Naive thymus-derived CD8-positive, alpha-beta T cell (primary cell): ENCODE measurements at places on chromosomes 2 and 18. TPM values are rescaled to one million over a fixed set of nuclear protein-coding genes. Genes with fewer than 3 reads are reported as not detected.

- H3K27ac ChIP-seq = no peak overlapping the region
- no peak overlapping the region for H3K4me3 ChIP-seq
- H3K36me3 ChIP-seq = no peaks in the 10 kb centered on the region
- DNase-seq = no peak
Measured at GRCh38 chr2:211437396-211437795, 881.0 kb downstream of the CPS1 start.

GRCh38 chr2:212843409-212844199, 305.0 kb upstream of the ERBB4 start:
- H3K4me1 ChIP-seq = no peaks in the 10 kb centered on the region
- no peak overlapping the region for H3K4me3 ChIP-seq
- H3K27me3 ChIP-seq = no peaks in the 10 kb centered on the region
- H3K27ac ChIP-seq = no peak overlapping the region

- H3K4me3 ChIP-seq = no peak overlapping the region
- no peak overlapping the region for H3K27ac ChIP-seq
- H3K27me3 ChIP-seq = no peaks in the 10 kb centered on the region
- no peaks in the 10 kb centered on the region for H3K36me3 ChIP-seq
- no peaks in the 10 kb centered on the region for H3K4me1 ChIP-seq
Measured at GRCh38 chr18:59555995-59556659, 141.1 kb downstream of the CCBE1 start.

The MOGAT1 gene
- total RNA-seq = not detected

DNA sequence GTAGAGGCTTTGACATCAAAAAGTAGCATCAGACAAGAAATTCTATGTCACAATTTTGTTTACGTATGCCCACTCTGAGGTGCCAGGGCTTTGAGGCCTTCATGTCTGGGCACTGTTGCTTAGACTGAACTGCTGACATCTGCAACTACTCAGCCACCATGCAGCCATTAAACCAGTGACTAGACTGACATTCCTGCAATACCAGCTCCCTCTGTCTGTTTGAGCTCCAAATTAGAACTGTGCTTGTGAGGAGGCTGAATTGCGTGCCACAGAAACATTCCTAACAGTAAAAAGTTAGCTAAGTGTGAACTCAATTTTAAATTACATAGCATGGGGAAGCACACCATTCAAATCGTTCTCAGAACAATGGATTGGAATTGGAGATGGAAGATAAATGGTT, 163.2 kb downstream of the INSIG2 start:
- no peak for DNase-seq
- H3K4me3 ChIP-seq = no peak overlapping the region
- no peaks in the 10 kb centered on the region for H3K36me3 ChIP-seq
- H3K4me1 ChIP-seq = no peaks in the 10 kb centered on the region
- H3K27ac ChIP-seq = no peak overlapping the region

DNA sequence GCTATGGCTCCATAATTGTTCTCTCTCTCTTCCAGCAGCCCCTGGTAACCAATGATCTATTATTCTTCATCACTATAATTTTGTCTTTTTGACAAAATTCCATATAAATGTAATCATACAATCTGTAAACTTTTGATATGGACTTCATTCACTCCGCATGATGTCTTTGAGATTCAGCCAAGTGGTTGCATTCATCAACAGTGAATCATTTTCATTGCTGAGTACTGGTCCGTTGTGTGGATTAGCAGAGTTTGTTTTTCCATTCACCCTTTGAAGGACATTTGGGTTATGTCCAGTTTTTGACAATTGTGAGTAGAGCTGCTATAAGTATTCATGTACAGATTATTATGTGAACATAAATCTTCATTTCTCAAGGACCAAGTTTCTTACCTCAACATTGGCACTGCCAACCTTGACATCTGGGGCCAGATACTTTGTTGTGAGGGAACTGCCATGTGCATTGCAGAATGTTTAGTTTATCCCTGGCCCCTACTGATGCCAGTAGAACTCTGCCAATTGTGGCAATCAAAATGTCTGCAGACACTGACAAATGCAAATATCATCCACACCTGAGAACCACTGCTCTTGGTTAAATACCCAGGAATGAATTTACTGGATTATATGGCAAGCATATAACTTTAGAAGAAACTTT, 48.4 kb upstream of the BCL2L11 start:
- no peaks in the 10 kb centered on the region for H3K4me1 ChIP-seq
- no peak overlapping the region for H3K27ac ChIP-seq
- no peak overlapping the region for H3K4me3 ChIP-seq
- no peak for DNase-seq

The FRZB gene
- not detected for total RNA-seq
